Stimulated activated CD4-positive, alpha-beta T cell treated with anti-CD3 and anti-CD28 coated beads, Interleukin-12 subunit alpha, Interleukin-12 subunit beta, amount 100 ng/mL, for 48 hours (primary cell): ENCODE measurements at places on chromosomes 5 and 9.

DNA sequence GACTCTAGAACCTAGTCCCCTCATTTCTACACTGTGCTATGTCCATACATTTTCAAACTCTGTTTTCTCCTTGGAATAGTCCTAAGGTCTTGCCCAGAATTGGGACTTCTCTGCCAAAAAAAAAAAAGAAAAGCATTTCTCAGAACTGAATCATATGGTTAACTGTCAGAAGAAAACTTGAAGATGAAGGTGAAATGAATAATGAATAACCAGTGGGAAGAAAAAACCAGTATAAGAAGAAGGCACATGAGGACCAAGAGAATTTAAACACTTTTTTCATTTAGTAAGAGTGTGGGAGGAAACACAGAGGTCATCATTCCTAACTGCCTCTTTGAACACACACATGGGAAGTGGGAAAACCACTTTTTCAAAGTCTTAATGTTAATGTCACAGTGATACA, 197.7 kb downstream of the PRELID2 start:
- DNase-seq, result no peak

GRCh38 chr9:127567035-127567729, 44.9 kb upstream of the STXBP1 start:
- DNase-seq, result no peak

- no peak for DNase-seq
Observed at GRCh38 chr5:6159832-6160430, 218.4 kb downstream of the MED10 start.

- no peak for DNase-seq
Observed at GRCh38 chr9:8515748-8516147, 716.2 kb upstream of the DMAC1 start.

DNA sequence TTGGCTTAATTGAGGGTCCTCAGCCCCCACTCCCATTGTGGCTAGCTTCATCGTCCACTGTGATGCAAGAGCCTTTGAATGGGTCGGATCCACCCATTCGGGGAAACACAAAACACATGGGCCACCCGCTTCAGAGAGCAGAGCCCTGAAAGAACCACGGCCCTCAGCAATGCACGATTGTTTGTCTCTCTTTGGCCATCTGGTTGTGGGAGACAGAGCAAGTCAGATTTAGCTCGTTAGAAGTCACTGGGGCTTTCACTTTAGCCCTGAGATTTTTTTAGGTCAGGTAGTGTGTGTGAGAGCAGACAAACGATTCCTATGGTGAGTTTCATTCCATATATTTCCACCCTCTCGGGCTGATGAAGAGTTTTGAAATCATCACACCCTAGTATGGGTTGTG, 12.9 kb upstream of the COL15A1 start:
- DNase-seq, result no peak

DNA sequence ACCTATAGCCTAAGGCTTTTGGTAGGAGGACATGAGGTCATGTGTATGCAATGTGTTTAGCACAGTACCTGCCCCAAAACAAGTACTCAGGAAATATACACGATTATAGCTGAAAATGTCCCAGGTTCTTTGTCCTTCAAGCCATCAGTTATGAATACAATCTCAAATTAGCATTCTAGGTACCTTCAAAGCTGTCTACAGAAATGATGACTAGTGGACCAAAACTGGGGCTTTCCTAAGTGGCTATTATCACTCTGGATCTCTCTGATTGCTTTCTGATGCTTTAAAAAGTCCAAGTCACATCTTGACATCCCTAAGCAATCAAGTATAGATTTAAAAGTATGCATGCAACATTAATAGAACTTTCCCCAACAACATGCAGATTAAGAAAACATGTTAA, 93.0 kb upstream of the SLIT3 start:
- DNase-seq, result no peak

DNA sequence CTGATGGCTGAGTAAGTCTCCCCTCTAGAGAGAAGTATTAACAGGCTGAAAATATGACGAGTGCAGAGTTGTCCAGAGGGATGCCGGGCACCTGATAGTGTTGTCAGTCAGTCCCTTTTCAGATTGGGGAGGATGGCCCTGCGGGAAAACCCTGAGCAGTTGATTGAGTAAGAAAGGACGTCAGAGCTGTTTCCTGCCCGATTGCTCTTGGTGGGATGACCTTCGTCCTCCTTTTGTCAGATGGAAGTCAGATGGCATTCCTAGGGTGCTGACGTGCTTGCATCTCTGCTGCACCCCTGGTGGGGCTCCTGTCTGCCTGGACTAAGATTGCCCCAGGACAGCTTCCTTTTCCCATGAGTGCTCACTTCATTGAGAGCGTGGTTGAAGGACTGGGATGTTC, 9.8 kb downstream of the ZNF354B start:
- DNase-seq, result no peak

DNA sequence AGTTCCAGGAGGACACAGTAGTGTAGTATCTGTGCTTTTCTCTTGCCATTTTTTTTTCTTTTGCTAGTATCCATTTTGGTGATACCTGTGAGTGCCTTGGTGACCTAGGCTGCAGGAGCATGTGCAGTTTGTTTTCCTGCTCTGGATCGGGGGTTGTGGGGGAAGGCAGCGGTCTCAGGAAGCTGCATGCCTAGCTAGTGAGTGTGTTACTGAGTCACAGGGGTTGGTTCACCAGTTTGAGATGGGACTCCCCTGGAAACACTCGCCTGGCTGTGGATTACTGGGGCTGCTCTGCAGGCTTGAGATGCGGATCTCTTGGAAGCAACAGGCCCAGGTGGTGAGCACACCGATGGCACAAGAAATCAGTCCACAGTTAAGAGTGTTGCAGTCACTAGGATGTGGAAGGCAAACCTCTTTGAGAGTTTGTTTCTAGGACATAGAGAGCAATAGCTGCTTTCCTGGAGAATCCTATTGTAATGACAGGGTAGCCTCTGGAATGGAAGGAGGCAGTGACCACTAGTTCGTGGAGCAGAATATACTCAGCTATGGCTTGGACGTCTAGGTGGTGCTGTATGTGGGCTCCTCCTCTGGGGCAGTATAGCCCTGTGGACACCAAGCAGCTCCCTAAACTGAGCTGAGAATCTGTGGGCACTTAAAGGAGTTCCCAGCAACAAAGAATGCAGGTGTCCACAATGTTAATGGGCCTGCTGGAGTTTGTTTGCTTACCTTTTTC, 20.0 kb upstream of the SPATA31E1 start:
- DNase-seq, result no peak

DNA sequence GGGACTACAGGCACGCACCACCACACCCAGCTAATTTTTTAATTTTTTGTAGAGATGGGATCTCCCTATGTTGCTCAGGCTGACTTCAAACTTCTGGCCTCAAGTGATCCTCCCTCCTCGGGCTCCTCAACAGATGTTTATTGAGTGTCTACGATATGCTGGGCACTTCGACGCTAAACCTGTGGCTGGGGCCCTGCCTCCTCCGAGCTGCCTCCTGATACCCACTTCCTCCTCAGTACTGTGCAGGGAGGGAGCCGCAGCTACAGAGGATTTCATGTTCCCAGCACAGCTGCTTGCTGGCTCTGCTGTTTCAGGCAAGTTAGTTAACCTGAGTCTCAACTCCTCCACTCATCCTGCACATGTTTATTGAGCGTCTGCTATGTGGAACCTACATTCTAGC, 9.6 kb downstream of the AIF1L start:
- no peak for DNase-seq

DNA sequence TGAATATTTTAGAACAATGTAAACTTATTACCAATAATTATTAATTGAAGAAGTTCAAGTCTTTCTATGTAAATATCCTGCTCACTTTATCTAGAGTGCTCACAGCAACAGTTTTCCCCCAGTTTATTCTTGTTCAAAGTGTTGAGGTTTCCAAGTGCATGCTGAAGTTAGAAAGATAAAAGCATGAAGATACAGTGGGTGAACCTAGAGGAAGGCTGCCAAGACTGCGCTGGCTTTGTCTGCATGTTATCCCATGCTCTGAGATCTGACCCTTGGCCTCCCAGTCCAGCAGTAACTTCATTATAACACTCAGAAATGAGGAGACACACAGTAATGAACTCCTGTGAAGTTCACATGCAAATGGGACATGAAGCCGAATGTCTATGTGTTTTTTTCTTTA, 76.0 kb upstream of the PIP5K1B start:
- DNase-seq, result no peak

DNA sequence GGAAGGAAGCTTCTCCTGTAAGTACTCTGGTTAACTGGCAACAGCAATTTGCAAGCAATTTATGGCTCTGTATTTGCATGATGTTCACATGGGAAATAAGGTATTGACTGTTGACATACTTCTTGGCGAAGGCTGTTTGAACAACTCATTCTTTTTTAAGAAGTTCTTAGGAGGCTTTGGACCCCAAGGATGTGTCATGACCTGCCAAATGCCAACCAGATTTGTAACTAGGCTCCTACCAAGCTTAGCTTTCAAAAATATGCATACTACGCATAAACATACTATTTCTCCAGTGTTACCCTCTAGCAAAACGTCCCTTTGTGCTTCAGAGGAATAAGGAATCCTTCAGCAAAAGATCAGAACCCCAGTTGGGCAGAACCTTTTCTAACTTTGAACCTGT, 165.2 kb upstream of the MSX2 start:
- DNase-seq, result no peak

GRCh38 chr5:110851357-110851756, 112.5 kb downstream of the SLC25A46 start:
- no peak for DNase-seq

DNA sequence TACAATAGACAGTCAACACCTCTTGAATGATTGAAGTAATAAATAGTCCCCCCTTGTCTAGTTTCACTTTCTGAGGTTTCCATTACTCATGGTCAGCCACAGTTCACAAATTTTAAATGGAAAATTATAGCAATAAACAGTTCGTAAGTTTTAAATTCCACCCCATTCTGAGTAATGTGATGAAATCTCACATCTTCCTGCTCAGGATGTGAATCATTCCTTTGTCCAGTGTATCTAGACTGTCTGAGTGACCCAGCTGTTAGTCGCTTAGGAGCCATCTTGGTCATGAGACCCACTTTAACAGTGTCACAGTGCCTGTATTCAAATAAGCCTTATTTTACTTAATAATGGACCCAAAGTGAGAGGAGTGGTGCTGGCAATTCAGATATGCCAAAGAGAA, 311.6 kb upstream of the PRR16 start:
- DNase-seq, result no peak

DNA sequence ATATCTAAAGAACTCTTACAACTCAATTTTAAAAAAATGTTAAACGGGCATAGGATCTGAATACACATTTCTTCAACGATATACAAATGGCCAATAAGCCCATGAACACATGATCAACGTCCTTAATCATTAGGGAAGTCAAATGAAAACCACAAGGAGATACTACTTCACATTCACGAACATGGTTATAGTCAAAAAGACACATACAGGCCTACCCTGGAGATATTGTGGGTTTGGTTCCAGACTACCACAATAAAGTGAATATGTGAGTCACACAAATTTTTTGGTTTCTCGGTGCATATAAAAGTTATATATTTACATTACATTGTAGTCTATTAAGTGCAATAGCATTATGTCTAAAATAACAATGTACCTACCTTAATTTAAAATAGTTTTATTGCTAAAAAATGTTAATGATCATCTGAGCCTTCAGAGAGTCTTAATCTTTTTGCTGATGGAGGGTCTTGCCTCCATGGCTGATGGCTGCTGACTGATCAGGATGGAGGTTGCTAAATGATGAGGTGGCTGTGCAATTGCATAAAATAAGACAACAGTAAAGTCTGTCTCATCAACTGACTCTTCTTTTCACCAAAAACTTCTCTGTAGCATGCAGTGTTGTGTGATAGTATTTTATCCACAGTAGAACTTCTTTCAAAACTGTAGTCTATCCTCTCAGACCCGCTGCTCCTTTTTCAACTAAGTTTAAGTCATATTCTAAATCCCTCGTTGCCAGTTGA, 15.1 kb downstream of the AK3 start:
- DNase-seq, result no peak

DNA sequence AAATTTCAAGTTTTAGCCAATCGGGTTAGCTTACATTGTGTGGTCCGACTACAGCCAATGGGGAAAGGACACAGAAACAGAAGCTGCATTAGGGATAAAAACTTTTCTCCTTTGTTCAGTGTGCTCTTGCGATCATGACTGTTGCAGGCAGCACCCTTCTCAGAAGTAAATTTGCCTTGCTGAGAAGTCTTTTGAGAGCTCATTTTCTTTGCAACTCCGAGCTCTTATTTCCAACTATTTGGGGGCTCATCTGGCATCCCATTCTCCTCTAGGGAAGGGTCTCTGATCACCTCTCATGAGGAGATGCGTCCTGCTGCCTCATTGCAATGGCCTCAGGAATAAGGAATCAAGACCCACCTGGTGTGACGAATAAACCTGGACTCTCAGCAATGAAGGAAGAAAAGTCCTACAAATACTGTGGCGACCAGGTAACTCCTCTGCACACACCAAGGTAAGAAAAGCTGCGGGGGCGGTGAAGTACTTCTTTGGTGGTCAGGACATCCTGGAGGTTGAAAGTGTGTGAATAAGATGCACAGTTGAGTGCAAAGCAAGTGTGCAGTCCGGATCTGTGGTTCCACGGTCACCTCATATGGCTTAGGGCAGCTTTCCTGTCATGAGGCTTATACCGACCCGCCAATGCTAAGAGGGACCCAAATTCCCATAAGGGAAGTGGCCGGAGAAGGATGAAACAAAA, 20.4 kb downstream of the CNOT8 start:
- no peak for DNase-seq
